Aorta (tissue), 5 donors: ENCODE measurements at places on chromosomes 4 and X. TPM values are rescaled to one million over a fixed set of nuclear protein-coding genes. Genes with fewer than 3 reads are reported as not detected.
A peak's percentile ranks its signal among the peaks of the same experiment; 100 is the strongest.

- peak; percentile 19 for DNase-seq
These were observed 85.4 kb downstream of the PHKA2 start for GRCh38 chrX:18898492-18898891.

DNA sequence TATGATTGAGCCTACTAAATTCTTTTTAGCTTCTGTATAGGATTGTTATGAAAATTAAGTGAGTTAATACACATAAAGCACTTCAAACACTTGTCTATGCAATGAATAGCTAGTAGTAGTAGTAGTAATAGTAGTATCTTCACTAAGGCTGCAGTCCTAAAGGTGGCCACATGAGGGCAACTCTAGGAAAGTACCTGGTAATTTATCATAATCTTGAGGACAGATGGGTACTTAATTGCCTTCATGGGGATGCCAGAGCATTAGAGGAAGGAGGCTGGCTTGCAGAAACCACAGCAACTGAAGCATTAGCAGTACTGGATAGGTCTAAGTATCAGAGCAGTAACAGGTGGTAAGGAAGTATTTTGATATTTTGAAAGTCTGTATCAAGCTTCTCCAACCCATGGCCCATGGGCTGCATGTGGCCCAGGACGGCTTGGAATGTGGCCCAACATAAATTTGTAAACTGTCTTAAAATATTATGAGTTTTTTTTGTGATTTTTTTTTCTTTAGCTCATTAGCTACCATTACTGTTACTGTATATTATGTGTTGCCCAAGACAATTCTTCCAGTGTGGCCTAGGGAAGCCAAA, 17.3 kb downstream of the NIPAL1 start:
- no peak for DNase-seq

Gene IKBKG
- 30.3 TPM for total RNA-seq

- DNase-seq, result no peak
These were observed 331.0 kb upstream of the EMCN start for GRCh38 chr4:100848841-100849240.

GRCh38 chr4:39169426-39169825, 12.9 kb upstream of the WDR19 start:
- DNase-seq, result no peak

Gene XAGE5
- total RNA-seq, result not detected

Gene ZNF711
- 3.6 TPM for total RNA-seq

DNA sequence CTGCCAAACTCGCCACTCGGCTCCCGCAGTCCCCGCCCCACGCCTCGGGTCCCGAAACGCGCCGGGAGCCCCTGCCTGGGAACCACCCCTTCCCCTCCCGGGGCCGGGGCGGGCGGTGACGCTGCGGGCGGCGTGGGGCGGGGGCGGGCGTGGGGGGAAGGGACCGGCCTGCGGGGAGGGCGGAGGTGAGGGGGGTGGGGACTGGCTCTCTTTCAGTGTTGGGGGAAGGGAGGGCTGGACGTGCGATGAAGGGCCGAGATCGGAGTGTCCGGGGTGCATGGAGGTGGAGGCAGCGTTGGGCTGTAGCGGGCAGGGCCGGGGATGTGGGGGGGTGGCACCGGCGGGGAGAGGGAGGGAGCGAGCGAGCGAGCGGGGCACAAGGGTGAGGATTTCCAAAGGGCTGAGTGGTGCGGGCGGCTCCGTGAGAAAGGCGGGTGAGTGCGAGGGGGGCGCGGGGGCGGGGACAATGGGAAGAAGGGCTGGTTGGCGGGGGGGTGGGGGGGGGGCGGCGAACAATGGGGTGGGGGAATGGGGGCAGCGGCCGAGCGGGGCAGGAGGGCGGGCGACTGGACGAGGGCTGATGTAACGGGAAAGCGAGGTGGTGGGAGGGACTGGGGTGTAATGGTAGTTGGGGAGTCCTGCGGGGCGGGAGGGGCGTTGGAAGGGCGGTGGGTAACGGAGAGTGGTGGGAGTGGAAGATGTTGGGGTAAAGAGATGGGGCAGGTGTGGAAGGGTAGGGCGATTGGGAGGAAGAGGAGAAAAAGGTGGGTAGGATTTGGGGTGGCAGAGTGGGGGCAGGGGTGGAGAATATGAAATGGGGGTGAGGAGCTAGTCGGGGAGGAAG, 578 bp downstream of the DCUN1D4 start:
- DNase-seq, result peak; percentile 92

DNA sequence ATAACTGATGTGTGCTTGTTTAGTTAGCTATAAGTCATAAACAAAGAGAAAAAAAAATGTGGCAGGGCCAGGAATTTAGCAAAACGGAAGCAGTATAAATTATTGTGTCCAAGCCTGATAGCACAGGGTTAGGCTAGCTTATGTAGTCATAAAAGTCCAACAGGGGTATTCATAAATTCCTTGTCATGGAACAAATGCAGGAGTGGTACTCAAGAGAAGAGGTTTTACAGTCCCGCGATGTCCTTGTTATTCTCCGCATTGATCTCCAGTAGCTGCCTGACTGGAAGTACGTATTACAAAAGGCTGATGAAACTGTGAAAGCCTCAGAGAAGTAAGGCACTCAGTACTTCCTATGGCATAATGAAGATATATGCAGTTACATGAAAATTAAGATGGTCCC, 336.9 kb upstream of the TRAM1L1 start:
- DNase-seq, result no peak

GRCh38 chrX:137549851-137550664, 15.9 kb upstream of the ZIC3 start:
- DNase-seq, result no peak

Gene OPN1LW
- not detected for total RNA-seq

DNA sequence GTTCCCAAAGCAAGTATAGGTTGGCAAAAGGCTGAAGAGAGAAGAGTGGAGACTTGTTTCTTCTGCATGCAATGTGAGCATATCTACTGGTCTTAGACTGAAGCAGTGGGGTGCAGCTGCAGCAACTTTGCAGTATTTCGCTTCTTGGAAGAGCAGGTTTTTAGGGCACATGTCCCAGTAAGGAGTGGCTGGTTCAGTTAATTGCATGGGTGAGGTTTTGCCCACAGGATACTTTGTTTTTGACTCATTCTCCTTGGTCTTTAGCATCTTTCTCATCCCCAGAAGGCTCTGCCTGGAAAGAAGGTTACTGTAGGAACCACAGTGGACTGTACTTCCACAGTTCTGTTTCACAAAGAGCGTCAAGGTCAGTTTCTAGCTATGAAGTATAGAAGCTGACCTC, 68.0 kb upstream of the NR3C2 start:
- no peak for DNase-seq

Gene PABPC1L2B
- not detected for total RNA-seq

- no peak for DNase-seq
These were observed 35.4 kb downstream of the TMEM131L start for GRCh38 chr4:153501578-153501977.

DNA sequence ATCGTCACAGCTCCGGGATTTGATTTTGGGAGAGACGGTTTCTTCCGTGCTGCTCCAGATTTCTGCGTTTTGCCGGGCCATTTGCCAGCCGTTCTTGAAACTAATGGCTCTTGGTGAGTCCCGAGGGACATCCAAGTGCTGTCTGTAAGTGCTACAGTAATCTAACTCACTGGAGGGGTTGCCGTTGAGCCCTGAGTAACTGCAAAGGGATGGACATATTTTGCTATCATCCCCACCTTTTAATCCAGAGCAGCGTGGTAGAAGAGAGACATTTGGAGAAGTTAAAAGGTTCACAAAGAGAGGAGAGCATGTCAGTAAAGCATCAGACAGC, 88.9 kb upstream of the PDLIM3 start:
- no peak for DNase-seq

- DNase-seq, result no peak
These were observed 10.8 kb upstream of the SORBS2 start for GRCh38 chr4:185822791-185823190.

Gene GDI1
- 124 TPM for total RNA-seq

DNA sequence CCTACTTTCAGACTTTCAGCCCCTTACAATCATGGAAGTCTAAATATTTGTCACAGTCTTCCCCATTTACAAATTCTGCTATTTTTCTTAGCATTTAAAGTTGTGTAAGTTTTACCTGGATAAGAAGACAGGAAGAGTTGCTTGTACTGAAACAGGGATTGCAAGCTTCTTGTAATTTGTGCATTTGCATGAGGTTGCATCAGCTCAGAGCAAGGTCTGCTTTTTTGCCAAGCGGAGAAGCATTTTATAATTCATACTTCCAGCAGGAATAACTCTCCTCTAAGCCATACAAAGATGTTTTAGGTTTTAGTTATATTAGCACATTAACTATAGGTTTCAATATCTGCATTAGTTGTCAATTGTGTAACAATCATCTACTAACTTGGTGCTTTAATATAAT, 922.0 kb upstream of the PABPC4L start:
- no peak for DNase-seq

GRCh38 chrX:63506320-63506719, 155.2 kb upstream of the SPIN4 start:
- DNase-seq, result no peak

Gene TCEAL2
- total RNA-seq, result 21.4 TPM

GRCh38 chrX:121307449-121307848, 260.0 kb downstream of the GLUD2 start:
- DNase-seq, result no peak

Gene TSC22D3
- 92.1 TPM for total RNA-seq

DNA sequence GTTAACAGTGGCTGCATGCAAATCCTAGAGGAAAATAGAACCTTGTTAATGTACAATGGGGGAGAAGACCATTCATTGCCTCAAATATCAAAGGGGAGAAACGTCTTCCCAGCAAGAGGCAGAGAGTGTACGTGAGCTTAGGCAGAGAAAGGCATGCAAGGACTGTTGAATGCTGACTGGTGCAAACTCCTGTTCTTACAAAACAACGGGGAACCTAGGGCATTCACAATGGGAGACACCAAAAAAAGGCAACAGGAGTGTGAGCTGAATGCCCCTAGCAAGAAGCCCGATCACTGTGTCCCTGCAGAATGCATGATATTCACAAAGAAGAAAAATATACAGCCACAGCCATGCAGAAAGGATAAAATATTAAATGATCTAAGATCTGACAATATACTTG, 184.9 kb downstream of the NSUN7 start:
- DNase-seq, result no peak

DNA sequence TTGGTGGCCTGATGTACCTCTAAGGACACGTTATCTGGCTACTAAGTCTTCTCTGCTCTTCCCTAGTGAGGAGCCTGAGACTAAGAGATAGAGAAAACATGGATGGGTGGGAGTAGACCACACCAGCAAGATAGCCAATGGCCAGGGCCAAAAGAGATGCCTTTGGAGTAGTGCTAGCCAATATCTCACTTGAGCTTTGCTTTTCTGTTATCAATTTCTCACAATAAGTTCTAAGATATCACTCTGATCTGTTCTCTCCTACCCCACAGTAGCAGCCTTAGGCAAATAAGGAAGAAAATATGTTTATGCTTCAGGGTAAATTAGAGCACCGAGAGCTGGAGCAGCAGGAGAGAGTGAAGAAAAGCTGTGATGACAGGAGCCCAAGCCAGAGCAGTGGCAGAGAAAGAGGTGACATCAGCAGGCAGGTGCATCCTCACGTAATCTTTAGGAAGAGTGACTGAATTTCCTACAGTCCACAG, 343.9 kb upstream of the NOCT start:
- DNase-seq, result no peak

Gene TRIM75
- total RNA-seq, result not detected
